Stimulated activated CD8-positive, alpha-beta memory T cell treated with anti-CD3 and anti-CD28 coated beads, Interleukin-12 subunit alpha, Interleukin-12 subunit beta, amount 100 ng/mL, for 4 hours (primary cell): ENCODE measurements at places on chromosomes 4 and X.

- no peak for DNase-seq
Measured at GRCh38 chr4:90580326-90580725, 453.1 kb downstream of the CCSER1 start.

DNA sequence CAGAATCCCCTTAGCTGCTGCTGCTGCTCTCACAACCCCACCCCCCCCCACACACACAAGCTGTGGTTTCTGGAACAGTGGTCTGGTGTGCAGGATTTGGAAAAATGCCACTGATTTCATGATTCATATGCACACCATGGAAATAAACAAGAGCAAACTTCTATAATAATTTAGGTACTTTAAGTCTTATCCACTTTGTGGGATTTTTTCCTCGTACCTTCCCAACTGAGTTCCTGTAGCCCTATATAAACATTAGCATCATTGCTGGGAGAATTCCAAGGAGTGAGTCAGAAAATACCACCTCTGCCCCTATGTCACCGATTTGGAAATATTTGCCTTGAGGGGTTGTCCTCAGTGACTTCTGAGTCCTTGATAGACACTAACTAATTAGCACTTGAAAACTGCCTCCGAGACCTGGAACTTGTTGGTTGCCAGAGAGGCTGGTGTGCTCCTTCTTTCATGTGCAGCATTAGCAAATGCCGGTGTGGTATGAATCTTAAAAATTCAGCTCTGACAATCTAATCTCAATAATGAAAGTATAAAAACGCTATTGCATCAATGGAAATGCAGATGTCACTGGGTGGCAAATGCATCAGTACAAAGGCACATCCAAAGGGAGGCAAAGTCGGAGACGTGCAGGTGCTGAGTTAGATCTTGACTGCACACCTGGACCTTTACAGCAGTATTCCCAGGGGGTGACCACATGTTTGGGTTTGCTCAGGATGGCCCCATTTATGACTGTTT lies 61.8 kb downstream of the CPE start:
- DNase-seq, result no peak

DNA sequence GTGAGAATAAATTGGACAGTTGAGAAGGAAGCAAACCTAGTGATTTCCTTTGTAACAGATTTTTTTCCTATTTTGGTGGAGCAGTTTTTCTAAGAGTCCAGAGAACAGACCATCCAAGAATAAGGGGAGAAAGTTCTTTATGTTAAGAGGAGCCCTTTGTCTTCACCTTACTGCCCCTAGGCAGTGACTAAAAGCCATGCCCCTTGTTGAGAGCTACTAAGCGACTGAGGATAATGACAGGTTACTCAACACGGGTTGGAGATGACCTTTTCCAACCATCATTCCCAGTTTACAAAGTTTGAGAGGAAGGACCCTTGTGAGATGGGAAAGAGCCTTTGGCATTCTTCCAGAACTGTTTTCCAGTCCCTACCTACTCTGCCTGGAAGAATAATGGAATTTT lies 3.2 kb downstream of the CCDC160 start:
- DNase-seq, result no peak

- no peak for DNase-seq
Measured at GRCh38 chr4:39166669-39167068, 15.7 kb upstream of the WDR19 start.

- no peak for DNase-seq
Measured at GRCh38 chr4:6071959-6072720, 53.9 kb upstream of the C4orf50 start.

DNA sequence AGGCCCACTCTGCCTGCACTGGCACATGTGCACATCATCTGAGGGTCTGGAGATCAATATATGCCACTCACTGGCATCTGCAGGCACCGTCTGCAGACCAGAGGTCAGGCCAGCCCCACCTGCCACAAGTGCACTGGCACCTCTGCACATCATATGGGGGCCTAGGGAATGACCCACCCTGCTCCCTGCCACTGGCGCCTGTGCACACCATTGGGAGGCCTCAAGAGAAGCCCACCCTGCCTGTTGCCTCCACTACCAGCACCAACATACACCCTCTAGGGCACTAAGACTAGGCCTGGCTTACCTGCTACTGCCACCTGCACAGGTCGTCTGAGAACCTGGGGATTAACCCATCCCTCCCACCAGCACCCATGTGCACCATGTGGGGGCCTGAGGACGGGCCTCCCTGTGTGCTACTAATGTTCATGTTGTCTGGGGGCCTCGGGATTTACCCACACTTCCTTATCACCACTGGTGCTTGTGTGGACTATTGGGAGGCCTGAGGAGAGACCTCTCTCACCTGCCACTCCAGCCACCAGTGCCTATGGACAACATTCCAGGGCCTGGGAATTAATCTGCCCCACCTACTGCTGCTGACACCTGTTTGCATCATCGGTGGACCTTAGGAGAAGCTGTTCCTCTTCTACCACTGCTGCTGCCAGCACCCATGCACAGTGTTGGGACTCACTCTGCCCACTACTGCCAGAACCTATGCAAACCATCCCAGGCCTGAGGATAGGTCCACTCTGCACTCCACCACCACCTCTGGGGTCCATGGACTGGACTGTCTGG lies 113.7 kb downstream of the REELD1 start:
- no peak for DNase-seq

- peak; percentile 52 for DNase-seq
Measured at GRCh38 chrX:12946838-12947544, 27.9 kb upstream of the TMSB4X start.

DNA sequence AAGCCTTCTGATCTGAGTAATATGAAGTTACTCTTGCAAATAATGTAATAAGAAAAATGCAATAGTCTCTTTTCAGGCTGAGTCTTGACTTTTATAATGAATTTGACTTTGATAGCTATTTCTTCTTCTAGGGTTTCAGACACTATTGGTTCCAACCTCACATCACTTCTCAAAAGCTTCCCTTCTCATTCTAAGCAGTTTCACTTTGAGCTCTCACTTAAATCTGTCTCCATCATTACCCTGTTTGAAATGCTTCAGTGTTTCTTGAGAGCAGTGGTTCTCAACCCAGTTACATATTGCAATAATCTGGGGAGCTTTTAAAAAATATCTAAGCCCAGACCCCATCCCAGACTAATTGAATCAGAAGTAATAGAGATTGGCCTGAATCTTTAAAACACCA lies 40.5 kb upstream of the BMP2K start:
- DNase-seq, result no peak

- no peak for DNase-seq
Measured at GRCh38 chr4:67714955-67715354, 14.0 kb upstream of the UBA6 start.

- no peak for DNase-seq
Measured at GRCh38 chrX:150779385-150779784, 86.2 kb downstream of the MTMR1 start.

DNA sequence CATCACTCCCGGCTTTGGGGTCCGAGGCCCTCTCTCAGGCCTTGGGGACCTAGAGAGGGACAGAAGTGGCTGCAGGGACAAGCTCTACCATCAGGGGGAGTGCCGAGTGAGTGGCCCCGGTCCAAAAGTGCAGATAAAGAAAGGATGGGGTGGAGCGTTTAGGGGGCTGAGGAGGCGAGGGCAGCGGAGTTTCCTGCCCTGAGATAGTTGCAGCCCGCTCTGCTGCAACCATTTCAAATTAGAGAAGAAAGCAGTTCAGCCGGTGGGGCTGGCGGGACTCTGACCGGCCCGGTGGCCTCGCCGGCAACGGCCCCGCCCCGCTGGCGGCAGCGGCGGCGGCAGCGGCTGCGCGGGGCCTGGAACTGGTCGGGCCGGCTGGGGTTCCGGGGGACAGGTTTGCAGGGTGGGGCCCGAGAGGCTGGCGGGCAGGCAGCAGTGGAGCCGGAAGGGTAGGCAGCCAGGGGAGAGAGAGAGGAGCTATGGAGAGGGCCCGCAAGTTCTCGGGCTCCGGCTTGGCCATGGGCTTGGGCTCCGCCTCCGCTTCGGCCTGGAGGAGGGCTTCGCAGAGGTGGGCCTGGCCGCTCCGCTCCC lies 7.6 kb downstream of the DLG3 start:
- no peak for DNase-seq

- DNase-seq, result no peak
Measured at GRCh38 chr4:16707874-16708273, 190.6 kb downstream of the LDB2 start.

DNA sequence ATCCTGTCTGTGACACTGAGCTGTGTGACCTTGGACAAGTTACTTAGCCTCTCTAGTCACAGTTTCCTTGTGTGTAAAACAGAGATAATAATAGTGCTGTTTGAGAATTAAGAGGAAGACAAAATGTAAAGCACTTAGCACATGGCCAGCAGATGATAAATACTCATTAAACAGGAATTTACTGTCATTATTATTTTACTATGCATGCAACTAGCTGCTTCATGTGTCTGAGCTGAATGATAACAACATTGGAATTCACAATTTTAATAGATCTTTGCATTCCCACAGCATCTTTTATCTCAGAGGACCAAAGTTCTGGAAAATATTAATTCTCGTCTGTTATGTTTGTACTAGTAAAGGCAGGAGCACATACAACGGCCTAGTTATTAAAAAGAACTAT lies 79.2 kb upstream of the TET2 start:
- no peak for DNase-seq

- no peak for DNase-seq
Measured at GRCh38 chr4:25180524-25181131, 20.4 kb upstream of the SEPSECS start.

DNA sequence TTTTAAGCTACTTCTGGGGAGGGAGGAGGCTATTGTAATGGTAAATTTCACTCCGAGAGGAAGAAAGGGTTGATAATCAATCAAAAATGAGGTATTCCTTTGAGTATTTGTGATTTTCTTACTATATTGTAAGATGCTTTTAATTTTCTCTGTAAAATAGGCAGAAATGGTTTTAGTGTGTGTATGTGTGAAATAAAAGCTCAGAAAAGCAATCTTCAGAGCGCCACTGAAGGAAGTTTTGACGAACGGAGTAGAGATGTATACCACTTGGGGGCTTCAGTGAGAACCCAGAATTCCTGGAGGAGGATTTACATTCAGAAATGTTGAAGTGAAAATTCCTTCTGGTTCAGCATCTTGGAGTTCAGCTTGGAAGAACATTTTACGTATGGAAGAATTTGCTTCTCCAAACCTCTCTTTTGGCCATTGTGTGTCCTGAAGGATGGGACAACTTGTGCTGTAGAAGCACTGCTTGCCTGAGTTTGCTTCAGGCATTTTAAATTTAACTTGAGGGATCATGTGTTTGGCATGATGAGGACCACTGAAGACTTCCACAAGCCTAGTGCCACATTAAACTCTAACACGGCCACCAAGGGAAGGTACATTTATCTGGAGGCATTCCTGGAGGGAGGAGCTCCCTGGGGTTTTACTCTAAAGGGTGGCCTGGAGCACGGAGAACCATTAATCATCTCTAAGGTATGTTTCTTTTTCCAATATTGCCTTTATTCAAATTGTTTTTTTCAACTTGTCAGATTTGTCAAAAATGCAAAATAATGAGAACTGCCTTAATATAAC lies 695 bp downstream of the SHROOM3 start:
- DNase-seq, result no peak

DNA sequence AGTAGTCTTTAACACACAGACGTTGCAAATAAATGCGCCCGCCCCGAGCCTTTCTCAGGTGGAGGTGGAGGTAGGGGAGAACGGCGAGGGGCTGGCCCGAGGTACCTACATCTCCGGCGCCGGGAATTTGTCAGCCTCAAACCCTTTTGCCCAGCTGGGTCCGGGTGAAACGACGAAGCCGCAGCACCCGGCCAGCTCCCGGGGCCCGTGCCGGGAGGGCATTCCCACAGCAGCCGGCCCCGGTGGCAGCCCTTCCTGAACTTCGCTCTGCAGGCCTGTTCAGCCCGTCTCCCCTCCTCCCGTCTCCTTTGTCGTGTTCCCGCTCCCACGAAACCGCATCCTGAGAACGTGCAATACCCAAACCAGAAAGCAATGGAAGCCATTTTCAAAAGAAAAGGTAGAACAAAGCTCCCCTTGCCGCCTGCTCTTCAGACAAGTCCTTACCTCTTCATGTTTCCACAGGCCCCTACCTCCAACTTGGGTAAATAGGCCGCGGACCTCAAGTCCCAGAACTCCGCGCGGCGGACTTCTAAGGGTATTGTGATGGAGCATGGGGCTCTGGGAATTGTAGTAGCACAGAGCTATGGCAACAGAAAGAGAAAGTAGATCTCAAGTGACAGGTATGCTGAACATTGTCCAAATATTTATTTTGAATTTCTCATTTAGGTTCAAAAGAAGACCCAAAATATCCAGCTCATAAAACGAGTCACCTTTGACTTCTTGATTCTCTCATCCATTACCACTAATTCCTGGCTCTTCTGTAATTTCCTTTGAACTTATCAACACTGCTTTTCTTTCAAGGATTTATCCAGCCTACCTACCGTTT lies at the start of gene RBM41:
Gene RBM41, minus strand, starts transcription at position 501 of the 826 bp plus-strand sequence. Its CDS starts 49 bp downstream, at position 452.
- DNase-seq, result peak; percentile 26

GRCh38 chrX:53330331-53330730 lies 48.9 kb upstream of the IQSEC2 start:
- no peak for DNase-seq

- DNase-seq, result no peak
Measured at GRCh38 chrX:132025041-132025440, 1.9 kb downstream of the STK26 start.

GRCh38 chr4:10500776-10501175 lies 43.5 kb upstream of the ZNF518B start:
- no peak for DNase-seq

DNA sequence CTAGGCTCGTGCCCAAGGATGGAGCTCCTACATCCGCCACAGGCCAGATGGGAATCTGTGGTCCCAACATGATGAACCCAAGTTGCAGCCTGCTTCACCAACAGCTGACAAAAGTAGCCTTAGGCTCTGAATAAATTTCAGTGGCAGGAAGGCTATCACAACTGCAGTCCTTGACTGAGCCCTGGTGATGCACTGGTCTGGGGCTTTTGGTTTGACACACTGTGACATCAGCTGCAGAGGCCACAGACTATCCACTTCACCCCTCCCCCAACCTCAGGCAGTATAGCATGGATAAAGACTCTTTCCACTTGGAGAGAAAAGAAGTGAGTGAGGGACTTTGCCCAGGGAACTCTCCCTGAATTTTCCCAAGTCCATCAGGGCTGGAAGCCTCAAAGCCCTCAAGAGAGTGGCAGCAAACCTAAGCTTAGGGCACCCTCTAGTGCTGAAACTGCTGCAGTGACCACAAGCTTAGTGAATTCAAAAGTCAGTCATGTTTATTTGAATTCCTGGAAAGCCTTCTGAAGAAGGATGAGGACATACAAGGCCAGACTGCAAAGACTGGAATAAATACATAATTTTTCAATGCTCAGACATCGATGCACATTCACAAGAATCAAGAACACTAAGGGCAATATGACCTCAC lies 135.0 kb upstream of the TENT5D start:
- DNase-seq, result no peak

DNA sequence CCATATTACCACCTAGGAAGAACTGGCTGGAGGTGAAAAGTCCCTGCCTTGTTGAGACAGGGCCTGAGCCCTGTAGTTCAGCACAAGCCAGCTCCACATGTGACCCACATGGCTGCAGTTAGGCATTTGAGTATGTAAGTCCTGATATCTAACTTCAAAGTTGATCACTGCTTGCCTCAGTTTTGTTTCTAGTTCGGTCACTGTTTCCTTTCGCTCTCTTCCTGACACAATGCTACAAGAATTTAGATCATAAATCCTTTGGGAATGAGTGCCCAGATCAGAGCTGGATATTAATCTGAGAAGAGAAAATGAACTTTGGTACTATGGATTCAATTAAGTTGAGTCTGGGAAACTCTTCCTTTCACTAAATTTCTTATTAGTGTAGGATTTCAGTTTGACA lies 48.4 kb downstream of the AKAP4 start:
- DNase-seq, result no peak

- no peak for DNase-seq
Measured at GRCh38 chr4:5824635-5825034, 68.3 kb downstream of the CRMP1 start.

GRCh38 chrX:154046031-154046781 lies 26.5 kb upstream of the IRAK1 start:
- DNase-seq, result no peak

- DNase-seq, result no peak
Measured at GRCh38 chrX:71515038-71515396, 17.9 kb upstream of the OGT start.
